H1 (cell line): ENCODE measurements at places on chromosomes 5 and 9. TPM values are rescaled to one million over a fixed set of nuclear protein-coding genes. Genes with fewer than 3 reads are reported as not detected.

Gene TMEM232
- 1.3 and 1.6 TPM in 2 replicates for total RNA-seq

Gene ECSCR
- total RNA-seq: 2.7 and 3.3 TPM in 2 replicates

Gene IL33
- total RNA-seq: not detected in 2 replicates

GRCh38 chr9:115770521-115770920, 383.1 kb upstream of the PAPPA start:
- DNase-seq: no peak

DNA sequence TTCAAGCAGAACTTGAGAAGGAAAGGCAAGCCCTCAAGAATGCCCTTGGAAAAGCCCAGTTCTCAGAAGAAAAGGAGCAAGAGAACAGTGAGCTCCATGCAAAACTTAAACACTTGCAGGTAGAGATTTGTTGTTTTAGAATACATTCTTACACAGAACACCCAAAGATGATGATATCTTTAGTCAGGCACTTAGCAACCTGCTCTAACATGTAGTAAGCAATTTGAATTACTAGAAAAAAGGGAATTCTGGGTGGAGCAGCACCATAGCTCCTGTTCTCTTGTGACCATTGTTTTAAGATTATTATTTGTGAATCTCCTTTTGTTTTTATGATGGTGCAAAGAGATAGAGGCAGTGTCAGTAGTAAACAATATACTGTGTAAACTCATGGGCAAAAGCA, 63.1 kb downstream of the RAB14 start:
- DNase-seq: no peak

Gene CDX1
- total RNA-seq: not detected in 2 replicates

DNA sequence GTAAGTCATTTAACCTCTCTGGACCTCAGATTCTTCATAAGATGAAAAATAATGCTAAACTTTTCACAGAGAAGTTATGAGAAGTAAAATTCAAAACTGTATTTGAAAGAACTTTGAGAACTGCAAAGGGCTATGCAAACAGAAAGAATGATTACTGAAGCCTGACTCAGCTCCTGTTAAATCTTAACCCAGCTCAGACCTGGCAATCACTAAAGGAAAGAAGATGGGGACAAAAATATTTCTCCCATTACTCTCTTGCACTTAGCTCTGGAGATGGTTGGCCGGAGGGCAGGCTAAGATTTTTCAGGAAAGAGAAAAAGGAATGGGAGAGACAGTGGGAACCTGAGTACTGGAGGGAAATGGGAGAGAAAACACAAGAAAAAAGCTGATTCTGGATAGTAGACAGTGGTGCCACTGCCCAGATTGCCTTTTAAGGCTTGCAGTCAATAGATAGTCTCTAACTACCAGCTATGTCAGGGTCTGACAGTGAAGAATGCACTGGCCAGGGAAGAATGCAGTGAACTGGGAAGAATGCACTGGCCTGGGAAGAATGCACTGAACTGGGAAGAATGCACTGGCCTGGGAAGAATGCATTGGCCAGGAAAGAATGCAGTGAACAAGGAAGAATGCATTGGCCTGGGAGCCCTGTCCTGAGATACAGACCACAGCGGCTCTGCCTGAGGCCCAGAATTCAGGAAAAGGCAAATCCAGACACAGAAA, 25.2 kb upstream of the CEMIP2 start:
- no peak for DNase-seq

DNA sequence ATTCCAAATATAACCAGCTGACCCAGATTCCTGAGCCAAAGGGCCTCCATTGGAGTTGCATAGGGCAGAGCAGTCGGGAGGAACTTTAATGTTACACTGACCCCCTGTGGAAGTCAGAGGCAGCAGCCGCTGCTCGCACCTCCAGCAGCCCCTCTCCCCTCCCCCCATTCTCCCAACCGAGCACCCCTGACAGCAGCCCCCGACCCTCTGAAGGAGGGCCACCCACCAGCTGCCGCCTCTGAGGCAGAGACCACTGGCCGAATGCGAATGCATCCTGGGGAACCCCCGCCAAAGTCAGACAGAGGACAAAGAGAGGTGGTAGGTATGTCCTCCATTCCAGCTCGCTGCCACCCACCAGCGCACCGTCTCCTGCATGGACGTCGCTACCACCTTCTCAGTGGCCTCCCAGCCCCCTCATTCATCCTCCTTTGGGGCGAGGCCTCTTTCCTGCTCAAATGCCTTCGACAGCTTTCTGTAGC, 231.0 kb downstream of the CDK5RAP2 start:
- DNase-seq: peak; percentile 70

Gene NTNG2
- 0.52 and 1.4 TPM in 2 replicates for total RNA-seq

Gene CYLC2
- not detected in 2 replicates for total RNA-seq

Gene LYSMD3
- total RNA-seq: 14.9 TPM in 2 replicates

Gene TMC1
- total RNA-seq: 0.82 and 0.95 TPM in 2 replicates

- no peak for DNase-seq
These were observed 43.9 kb downstream of the MAPKAP1 start for GRCh38 chr9:125663127-125663526.

DNA sequence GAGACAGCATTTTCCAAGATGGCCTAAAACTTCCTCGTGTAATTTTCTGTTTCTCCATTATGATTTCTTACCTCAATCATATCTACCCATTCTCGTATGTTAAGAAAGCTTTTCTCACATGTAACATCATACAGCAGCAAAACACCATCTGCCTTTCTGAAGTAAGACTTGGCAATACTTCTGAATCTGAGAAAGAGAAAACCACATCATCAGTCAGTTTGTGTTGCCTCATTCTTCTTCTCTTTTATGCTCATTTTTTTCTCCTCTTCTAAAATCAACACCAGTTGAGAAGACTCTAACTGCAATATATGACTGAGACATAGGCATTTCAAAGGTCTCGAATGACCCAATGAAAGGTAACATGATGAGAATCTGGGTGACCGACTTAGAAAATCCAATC, 66.0 kb downstream of the RASEF start:
- no peak for DNase-seq

GRCh38 chr5:149824120-149824519, 94.0 kb downstream of the PPARGC1B start:
- DNase-seq: no peak

DNA sequence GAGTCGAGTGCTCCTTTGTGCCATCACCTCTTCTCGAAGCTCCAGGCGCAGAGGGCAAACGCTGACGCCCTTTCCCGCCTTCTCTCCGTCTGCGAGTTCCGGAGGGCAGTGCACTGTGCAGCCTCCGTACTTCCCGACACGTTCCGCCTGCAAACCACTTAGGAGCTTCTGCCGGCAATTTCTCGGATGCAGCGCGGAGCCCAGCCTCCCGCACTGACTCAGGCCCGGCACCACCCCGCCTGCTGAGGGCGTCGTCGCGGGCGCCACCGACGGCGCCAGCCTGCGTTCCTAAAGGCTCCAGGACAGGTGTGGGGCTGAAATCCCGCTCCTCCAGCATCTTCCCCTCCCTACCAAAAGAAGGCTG, 9.3 kb upstream of the TRIM36 start:
- DNase-seq: no peak

DNA sequence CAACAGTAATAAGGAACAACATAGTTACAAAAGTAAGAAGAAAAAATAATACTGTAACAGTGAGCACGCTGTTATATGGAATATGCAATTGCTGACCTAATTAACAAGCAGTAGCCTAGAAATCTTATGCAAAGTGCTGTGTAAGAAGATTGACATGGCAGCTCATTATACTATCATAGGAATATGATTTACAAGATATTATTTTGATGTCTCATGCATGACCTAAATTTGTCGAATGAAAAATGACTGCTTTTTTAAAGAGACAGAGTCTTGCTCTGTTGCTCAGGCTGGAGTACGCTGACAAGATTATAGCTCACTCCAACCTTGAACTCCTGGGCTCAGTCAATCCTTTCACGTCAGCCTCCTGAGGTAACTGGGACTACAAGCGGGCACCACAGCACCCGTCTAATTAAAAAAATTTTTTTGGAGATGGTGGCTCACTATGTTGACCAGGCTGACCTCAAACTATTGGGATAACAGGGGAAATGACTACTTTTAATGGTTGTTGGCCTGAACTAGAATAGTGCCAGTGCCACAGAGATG, 10.5 kb downstream of the RAD23B start:
- DNase-seq: no peak

GRCh38 chr9:121283856-121284732, 16.1 kb downstream of the GSN start:
- no peak for DNase-seq
